ENCODE measurements at places on chromosomes 5 and 9.

GRCh38 chr9:70576116-70576515 lies 161.7 kb upstream of the KLF9 start:
- DNase-seq, result no peak

DNA sequence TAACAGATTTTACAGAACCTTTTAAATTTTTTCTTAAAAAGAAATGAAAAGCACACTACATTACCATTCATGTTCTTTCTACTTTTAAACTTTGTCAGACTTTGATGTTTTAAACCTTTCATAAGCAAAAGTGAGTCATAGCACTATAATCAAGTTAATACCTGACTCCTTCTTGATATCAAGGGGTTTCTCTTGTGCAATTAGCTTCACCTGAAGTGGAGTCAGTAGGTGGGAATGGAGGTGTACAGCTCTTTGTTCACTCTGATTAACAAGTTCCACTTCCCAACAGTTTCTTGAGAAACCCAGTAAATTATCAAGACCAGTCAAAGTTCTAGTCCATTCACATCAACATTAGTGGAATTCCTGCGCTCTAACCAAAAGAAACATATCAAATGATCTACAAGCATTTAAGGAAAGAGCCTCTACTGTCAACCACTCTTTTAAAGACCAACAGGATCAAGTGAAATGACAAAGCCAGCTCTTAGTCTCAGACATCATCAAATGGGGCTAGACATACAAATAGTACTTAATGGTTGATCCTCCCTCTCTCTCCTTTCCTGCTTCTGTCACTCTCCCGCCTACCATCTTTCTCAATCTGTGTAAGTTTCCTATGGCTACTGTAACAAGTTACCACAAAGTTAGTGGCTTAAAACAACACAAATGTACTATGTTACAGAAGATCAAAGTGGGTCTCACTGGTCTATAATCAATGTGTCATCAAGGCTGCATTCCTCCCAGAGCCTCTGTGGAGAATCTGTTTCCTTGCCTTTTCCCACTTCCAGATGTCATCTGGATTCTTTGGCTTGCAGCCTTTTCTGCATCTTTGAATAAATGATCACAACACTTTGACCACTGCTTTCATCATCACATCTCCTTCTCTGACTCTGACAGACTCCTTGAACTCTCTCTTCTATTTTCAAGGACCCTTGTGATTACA lies 68.0 kb downstream of the HINT1 start:
- DNase-seq, result no peak

- DNase-seq, result no peak
Observed at GRCh38 chr5:90956511-90957097, 398.0 kb downstream of the ADGRV1 start.

- DNase-seq, result no peak
Observed at GRCh38 chr5:135251093-135251492, 147.9 kb downstream of the MACROH2A1 start.

DNA sequence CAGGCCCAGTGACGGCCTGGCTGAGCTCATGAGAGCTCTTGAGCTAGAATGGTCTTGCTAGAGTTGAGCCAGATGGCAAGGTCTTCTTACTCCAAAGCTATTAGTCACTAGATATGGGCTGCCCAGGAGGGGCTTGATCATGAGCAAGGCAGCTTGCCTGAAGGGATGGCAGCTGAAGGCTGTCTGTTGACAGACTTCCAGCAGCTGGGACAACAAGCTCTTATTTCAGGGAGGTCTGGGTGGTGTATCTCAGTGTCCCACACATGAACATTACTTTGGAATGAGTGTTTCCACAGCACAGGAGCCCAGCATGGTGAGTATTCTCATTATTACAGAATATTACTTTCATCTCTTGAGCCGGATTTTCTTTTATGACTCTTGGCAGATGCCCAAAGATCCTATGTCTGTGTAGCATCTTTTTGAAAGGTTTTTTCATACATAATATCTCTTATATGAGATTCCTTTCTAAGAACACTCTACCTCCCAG lies 414.1 kb downstream of the ARHGEF28 start:
- DNase-seq, result no peak

DNA sequence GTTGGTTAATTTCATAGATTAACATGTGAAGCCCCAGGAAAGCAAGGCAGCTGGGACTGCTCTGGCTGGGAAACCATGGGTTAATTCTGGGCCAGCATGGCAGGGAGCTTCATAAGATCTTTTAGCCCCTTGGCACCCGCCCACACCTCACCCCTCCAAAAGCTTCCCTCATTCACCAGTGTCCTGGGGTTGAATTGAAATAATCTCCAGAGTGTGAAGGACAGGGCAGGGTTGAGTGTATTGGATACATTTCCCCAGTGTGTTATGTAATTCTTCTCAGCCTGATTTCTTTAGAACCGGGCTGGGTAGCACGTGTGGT lies 19.4 kb downstream of the WNT8A start:
- DNase-seq, result no peak

DNA sequence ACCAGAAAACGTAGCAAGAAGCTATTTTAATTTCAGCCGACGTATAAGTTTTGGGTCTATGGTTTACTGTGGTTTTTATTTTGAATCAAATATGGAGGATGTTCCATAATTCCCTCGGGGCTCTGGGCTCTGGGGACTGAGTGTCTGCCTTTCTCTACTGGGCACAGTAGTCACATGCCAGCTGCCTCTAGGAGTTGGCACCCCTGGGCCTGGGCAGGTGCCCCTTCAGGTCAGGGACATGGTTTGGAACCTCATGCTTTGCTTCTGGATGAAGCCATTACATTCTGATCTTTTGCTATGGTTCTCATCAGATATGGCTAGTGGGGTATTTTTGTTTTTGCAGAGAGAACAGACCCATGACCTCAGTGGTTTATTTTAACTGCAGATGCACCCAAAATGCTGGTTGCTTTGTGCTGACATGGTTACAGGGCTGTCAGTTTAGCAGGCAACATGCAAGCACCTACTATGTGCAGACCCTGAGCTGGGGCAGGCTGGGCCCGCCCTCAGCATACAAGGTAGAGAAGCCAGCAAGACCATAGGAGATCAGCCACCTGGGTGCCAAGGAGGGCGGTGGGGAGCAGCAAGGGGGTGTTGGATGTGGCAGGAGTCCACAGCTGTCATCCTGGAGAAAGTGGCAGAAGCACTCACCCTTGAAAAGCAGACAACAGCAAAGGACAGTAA lies 54.5 kb upstream of the PSD2 start:
- no peak for DNase-seq

DNA sequence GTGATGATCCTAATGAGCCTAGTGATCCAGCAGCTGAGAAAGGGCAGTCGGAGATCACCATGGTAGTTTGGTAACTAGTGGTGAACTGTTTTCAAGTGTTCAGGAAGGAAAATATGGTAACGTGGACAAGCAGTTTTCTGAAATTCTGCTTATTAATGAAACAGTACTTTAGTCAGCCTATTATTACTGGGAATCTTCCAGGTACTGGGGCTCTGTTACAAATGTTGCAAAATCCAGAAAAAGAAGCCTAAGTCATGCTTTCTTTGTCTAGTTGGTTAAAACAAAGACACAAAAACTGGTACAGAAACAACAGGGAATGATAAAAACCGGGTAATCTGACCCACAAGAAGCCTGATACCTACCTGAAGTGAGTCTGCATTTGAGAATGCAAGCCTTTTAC lies 18.2 kb downstream of the TTC23L start:
- DNase-seq, result no peak

- DNase-seq, result no peak
Observed at GRCh38 chr5:39580702-39581453, 156.1 kb upstream of the DAB2 start.

- DNase-seq, result no peak
Observed at GRCh38 chr9:80157561-80157983, 585.8 kb downstream of the TLE4 start.

DNA sequence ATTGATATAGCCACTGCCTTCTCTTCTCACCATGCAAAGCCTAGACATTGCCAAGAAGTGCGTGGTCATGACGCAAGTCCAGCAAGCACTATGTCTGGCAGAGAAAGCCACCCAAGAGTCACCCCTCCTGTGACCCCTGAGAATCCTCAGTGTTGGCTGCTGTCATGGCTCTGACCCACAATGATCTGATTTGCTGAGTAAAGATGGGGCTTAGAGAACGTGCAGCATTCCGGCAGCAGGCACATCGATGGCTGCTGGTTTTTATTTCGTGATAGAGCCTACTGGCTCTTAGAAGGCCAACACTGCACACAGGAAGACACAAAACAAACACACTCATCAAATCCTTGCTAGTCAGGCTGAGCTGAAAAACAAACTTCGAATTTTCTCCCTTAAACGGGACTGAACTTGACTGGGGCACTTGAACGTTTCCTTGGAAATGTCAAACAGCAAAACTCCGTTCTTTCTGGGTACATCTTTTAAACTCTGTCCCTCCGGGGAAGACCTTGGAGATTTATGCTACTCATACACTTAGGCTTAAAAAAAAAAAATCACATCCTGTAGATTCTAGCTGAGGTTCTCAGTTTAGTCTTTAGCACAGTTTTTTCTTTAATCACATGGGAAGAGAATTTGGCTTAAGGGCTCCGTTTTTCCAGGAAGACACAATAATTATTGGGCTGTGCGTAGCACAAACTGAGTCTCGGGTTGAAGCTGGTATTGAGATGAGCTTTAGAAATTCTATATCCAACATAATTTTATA lies 88.2 kb upstream of the BASP1 start:
- no peak for DNase-seq

GRCh38 chr5:107208867-107209266 lies 461.9 kb downstream of the EFNA5 start:
- DNase-seq, result no peak

- no peak for DNase-seq
Observed at GRCh38 chr5:53784596-53784995, 224.2 kb downstream of the NDUFS4 start.

DNA sequence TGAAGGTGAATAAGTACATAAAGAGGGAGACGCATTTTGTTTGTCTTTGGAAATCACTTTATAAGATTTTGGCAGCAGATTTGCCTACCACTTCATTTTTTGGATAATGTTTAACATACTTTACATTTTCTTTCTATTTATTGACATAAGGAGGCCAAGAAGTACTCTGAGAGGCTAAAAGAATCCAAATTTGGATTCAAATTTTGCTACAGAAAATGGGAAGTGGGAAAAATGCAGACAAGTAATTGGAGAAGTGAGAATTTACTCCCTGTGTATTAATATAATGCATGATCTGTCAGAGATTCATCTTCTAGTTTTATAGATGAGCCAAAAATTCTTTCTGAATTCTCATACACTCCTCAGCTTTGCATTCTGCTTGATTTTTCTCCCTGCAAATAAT lies 411.2 kb upstream of the CTNND2 start:
- DNase-seq, result no peak

DNA sequence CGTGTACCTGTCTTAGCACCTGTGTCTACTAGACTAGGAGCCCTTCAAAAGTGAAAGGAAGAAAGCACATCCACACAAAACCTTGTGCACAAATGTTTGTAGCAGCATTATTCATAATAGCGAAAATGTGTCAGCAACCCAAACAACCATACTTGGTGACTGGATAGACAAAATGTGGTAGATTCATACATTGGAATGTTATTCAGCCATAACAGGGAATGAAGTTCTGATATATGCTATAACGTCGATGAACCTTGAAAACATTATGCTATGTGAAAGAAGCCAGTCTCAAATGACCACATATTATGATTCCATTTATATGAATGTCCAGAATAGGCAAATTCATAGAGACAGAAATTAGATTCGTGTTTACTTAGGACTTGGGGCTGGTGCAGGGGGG lies 57.8 kb upstream of the LARP1 start:
- DNase-seq, result no peak

DNA sequence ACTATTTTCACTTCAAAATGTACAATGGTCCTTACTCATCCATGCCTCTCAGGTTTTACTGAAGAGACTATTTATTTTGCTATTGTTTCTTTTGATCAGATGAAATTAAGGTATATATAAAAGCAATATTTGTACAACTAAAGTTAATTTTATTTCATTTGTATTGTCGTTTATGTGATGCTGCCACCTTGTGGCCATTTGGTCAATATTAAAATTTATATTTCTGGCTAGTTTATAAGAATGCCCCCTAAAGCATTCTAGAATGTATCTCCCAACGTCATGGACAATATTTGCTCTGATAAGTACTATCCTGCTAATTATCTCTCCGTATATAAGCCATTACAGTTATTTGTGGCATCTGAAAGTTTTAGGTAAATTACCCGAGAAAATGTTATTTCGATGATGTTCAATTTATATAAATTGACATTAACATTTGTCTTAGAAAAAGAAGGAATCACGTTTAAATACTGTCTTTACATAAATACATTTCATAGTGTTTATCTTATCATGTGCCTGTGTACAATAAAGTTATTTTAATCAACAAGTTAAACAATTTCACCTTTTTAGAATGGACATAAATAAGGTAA lies 680.0 kb downstream of the TAF11L14 start:
- no peak for DNase-seq

DNA sequence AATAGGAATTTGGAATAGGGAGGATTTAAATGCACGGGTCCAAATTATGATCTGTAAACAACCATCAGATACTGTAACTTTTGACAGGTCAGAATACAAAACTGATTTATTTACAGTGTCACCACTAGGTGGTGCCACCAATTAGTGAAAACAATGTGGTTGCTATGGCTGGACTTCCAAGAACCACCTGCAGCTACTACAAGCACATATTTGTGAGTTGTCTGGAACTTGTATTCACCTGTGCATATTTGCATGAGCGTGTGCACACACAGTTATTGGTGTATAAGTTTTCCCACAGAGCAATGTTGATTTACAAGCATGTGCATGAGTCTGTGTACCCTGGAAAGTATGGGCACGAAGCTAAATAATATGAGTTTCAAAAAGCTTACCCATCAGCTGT lies 3.0 kb upstream of the HRCT1 start:
- no peak for DNase-seq

DNA sequence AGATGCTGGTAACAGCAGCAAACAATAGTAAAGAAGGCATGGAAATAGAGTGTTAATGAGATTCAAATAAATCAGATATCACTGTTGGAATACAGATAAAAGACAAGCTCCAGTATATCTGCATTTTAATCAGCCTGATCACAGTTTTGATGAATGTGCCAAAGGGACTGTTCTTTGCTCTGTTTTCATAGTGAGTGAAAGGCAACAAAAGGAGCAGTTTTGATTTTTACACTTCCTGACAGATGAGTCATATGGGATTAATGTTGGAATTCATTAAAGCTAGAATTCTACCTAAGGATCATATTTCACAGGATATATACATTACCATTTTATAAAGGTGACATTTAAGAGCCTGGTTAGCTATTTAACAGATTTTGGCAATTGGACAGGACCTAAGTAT lies 743.3 kb upstream of the PTPRD start:
- DNase-seq, result no peak

GRCh38 chr5:90347462-90347861 lies 62.1 kb downstream of the CETN3 start:
- DNase-seq, result no peak

GRCh38 chr9:110592044-110592830 lies 12.7 kb upstream of the SVEP1 start:
- no peak for DNase-seq

GRCh38 chr5:88976914-88977313 lies 93.9 kb upstream of the MEF2C start:
- no peak for DNase-seq

DNA sequence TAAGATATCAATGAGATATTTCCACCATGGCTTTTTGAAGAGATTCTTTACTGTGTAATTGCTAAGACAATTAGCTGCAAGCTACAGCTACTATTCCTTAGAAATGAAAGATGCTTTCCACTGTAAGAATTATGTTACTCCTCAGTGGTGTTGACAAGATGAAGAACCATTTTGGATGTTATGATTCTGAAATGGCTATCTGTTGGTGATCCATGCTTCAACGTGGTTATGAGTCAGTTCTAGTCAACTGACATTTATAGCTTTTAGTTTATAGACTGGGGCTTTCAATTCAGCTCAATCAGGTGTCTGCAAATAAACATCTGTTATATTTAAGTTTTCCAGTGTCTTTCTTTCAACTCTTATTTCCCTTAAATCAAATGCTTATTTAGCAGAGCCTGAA lies 93.7 kb downstream of the SGCD start:
- no peak for DNase-seq

Measured in activated CD4-positive, alpha-beta T cell treated with anti-CD3 and anti-CD28 coated beads, Interleukin-2, amount 50 U/mL, for 24 hours (primary cell).